ENCODE measurements at places on chromosomes 5 and 9.

- no peak for DNase-seq
Observed at GRCh38 chr9:126703002-126703865, 89.5 kb downstream of the LMX1B start.

- DNase-seq, result no peak
Observed at GRCh38 chr9:69044240-69045219, 9.0 kb downstream of the FXN start.

GRCh38 chr9:93577078-93577974 lies 942 bp downstream of the PHF2 start:
- DNase-seq, result no peak

GRCh38 chr9:36316611-36317317 lies 58.5 kb upstream of the GNE start:
- DNase-seq, result no peak

GRCh38 chr5:41748631-41749030 lies 121.6 kb downstream of the OXCT1 start:
- no peak for DNase-seq

Data from activated CD8-positive, alpha-beta memory T cell treated with anti-CD3 and anti-CD28 coated beads, Interleukin-2, amount 50 U/mL, for 4 hours (primary cell).